ENCODE measurements at places on chromosomes 7 and 10.

DNA sequence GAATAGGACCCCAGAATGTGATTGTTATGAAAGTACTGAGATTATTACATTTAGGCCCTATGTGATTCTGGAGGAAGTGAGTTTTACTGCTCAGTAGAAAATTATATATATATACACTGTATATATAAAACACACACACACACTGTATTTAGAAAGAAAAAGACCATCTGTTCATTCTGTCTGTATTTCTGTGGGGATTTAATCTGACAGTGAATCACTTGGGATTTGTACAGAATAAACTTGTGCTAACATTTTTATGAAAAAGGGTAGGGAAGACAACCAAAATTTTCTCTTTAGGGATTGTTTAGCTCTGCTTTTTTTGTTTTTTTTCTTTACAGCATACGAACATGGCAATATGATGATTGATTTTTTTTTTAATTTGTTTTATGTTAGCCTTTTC, 142.7 kb downstream of the EXOC4 start:
- no peak for DNase-seq

DNA sequence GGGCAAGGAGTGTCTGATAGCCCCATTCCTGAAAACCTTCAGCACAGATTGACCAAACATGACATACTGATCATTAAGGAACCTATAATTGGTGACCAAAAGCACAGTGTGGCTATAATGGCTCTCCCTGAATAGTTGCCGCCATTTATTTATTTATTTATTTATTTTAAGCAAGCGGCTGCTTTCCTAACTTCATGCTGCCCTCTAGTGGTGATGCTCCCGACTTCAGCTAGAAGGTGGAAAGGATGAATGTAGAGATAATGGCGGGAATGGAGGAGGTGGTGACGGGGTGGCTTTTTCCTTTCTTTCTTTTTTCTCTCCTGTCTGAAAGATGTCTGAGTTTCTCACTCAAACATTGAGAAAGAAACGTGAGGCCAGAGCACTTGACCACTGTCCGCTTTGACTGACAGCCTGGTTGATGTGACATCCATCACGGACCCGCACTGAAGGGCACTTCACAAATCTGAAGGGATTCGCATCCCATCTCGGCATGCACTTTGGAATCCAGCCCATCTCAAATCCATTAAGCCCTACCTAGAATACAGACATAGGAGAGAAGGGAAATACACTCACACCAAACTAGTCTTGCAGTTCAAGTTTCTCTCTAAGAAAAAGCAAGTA, 1090.1 kb downstream of the KCNMA1 start:
- no peak for DNase-seq

GRCh38 chr10:12107781-12108180, 21.7 kb upstream of the SEC61A2 start:
- DNase-seq, result no peak

- DNase-seq, result no peak
Observed at GRCh38 chr7:26155531-26156375, 3.8 kb downstream of the NFE2L3 start.

DNA sequence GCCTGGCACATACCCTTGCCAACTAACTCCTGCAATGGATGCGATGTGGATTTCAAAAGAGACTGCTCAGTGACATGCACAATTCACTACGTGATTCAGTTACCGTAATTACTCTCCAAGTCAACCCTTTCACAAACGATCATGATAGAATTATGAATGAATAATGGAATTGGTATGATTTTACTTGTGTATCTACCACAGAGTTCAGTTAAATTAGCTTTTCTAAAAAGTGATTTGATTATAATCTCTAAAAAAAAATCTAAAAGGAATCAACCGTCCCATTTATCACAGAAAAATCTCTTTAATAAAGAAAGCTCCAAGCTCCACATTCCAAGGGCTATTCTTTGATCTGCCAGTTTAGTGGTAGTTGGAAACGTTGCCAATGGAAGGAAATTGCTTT, 30.4 kb upstream of the RSU1 start:
- DNase-seq, result no peak

- DNase-seq, result no peak
Observed at GRCh38 chr10:89563861-89564478, 28.6 kb upstream of the SLC16A12 start.

- DNase-seq, result no peak
Observed at GRCh38 chr7:56062382-56062781, 1.7 kb upstream of the SUMF2 start.

GRCh38 chr10:103612462-103613365, 119.2 kb downstream of the NEURL1 start:
- DNase-seq, result no peak

DNA sequence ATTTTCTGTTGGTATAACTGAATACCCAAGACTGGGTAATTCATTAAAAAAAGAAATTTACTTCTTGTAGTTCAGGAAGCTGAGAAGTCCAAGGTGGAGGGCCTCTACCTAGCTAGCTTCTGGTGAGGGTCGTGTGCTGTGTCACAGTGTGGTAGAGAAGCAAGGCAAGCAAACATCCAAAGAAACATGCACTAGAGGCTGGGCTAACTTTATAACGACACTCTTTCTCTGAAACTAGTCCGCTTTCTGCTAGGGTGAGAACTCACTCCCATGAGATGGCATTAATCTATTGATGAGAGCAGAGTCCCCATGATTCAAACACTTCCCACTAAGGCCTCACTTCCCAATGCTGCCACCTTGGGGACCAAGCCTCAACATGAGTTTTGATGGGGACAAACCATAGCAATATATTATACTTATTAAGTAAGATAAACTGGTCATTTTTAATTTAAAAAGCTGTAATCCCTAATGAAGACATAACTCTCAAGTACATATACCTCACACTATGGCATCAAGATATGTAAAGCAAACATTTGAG, 50.8 kb downstream of the PHYHIPL start:
- no peak for DNase-seq
